ENCODE measurements at places on chromosomes 12 and 14. TPM values are rescaled to one million over a fixed set of nuclear protein-coding genes. Genes with fewer than 3 reads are reported as not detected.

The GPATCH2L gene
- 73.5 TPM for total RNA-seq

The MANSC1 gene
- 1.8 TPM for total RNA-seq

The REC8 gene
- total RNA-seq, result 0.12 TPM

The TAS2R13 gene
- total RNA-seq, result 0.70 TPM

The CD27 gene
- not detected for total RNA-seq

The HNF1A gene
- total RNA-seq, result not detected

The GSC gene
- not detected for total RNA-seq

The TMEM117 gene
- total RNA-seq, result 6.7 TPM

The TMEM30B gene
- total RNA-seq, result 0.08 TPM

The CNTN1 gene
- 3.6 TPM for total RNA-seq

The GLIPR1L2 gene
- 0.23 TPM for total RNA-seq

The SIRT4 gene
- 1.5 TPM for total RNA-seq

The CACNA1C gene
- total RNA-seq, result 7.4 TPM

The NAV3 gene
- total RNA-seq, result 102 TPM

The NEK9 gene
- total RNA-seq, result 63.5 TPM

The NXPH4 gene
- total RNA-seq, result 3.8 TPM

The TOMM20L gene
- total RNA-seq, result not detected

The RNF212B gene
- total RNA-seq, result not detected

The RHEBL1 gene
- 0.60 TPM for total RNA-seq

The RPL6 gene
- total RNA-seq, result 271 TPM

The SMIM41 gene
- total RNA-seq, result 0.15 TPM

The AMHR2 gene
- not detected for total RNA-seq

The SEL1L gene
- total RNA-seq, result 181 TPM

The BRAP gene
- total RNA-seq, result 31.7 TPM

The KLRK1 gene
- not detected for total RNA-seq

The TIGAR gene
- total RNA-seq, result 3.4 TPM

The OASL gene
- total RNA-seq, result 0.23 TPM

The LRRC10 gene
- not detected for total RNA-seq

The RAB5B gene
- total RNA-seq, result 40.1 TPM

The C14orf93 gene
- 10.6 TPM for total RNA-seq

The SERPINA5 gene
- total RNA-seq, result 0.12 TPM

The FAM90A1 gene
- total RNA-seq, result 0.35 TPM

The TCHP gene
- 16.6 TPM for total RNA-seq

The SERPINA12 gene
- total RNA-seq, result not detected

The ZFHX2 gene
- total RNA-seq, result 0.35 TPM

The ADAMTS20 gene
- not detected for total RNA-seq

The CLEC2A gene
- 5.6 TPM for total RNA-seq

The CFAP54 gene
- 1.6 TPM for total RNA-seq

Measured in smooth muscle cell of the coronary artery (primary cell).